ENCODE measurements at places on chromosomes 2 and 18.

DNA sequence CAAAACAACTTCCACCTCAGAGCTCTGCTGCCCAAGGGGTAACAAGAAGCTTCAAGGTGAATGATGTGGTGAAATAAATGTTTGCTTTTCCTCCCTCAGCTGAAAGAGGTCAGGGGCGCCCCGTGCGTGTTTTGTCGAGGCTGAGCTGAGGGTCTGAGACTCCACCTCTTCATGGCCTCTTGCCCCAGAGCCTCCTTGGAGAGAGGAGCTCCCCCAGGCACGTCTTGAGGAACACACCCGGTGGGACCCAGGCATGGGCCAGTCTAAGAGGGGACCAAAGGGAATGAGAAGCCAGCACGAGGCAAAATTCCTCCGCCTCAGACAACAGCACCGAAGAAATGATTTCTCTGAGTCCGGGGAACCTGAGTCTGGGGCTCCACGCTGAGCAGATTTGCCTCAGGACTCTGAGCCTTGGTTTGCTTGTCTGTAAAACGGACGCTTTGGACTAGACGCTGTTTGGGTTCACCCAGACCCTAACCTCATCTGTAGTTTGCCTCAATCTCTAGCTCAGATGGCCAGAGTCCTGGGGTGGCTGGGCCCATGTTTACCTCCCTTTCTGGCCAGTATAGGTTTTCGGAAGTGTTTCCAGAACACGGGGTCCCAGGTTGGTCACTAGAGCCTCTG, 56.4 kb upstream of the ODC1 start:
- no peak for DNase-seq

- DNase-seq = no peak
Observed at GRCh38 chr2:38290332-38290731, 86.7 kb downstream of the ATL2 start.

GRCh38 chr18:74194691-74195090, 46.4 kb downstream of the TIMM21 start:
- no peak for DNase-seq

DNA sequence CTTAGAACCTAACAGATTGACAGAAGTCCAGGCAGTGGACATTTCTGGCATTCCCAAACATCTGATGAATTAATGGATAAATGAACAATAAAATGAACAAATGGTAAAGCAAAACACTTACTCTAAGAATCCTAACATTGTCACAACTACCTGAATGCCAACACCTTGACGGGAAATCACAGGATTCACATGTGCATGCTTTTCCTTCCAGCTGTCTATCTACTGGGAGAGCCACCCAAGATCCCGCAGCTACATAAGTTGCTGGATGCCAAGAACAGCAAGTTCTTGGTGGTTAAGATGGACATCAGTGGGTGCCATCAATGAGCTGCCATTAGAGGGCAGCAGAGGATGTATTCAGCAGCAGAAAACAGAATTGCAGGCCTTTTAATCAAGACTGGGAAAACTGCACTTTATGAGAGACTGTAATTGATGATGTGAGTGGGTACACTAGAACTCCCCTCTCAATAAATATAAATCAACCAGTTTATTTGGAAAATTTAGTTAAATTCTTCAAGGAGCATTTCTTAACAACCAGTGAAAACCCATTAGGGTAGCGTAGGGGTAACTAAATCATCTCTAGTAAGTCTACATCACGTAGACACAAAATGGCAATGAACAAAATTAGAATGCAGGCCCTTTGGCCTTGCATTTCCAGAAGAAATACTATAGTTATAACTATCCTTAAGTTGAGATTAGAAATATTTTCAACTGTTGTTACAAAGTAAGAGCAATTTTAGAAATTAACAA, 45.6 kb downstream of the SESTD1 start:
- DNase-seq = peak; percentile 3

- no peak for DNase-seq
Observed at GRCh38 chr2:66437109-66437690, 2.3 kb downstream of the MEIS1 start.

DNA sequence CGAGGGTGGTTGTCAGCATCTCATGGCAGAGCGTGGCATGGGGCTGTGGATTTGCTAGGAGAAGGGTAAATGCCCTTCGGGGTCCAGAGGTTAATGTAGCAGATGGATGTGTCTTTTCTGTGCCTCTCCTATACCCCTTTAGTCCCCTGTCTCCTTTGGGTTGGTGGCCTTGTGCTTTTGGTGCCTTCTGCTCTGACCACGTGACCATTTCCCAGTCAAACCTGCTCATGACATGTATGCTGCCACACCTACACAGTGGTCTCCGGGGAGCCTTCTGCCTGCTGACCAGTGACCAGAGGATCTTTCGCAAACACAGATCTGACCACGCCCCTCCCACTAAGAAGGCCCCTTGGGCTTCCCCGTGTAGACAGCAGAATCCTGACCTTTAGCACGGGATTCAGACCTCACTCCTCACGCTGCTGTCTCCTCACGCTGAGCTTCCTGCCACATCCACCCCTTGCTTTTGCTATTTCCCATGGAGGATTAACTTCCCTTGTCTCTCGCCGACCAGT, 116.2 kb downstream of the ACOXL start:
- DNase-seq = no peak

- no peak for DNase-seq
Observed at GRCh38 chr2:113878743-113879142, 11.1 kb upstream of the ACTR3 start.

DNA sequence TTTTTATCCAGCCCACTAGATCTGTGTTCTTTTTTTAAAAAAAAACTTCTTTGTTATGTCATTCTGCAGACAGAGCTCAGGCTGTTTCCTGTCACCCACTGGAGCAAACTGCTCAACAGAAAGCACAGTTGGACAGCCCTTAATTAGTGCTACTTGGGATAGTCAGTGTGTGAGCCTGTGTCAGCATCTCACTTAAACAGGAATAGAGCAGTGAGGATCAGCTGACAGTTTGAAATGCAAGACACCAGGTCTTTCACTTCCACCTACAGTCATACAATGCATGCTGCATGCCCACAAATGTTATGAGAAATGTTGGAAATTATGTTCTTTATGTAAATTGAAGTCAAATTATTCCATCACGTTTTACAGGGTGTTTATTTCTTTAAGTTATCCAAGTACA, 174.9 kb downstream of the NR4A2 start:
- DNase-seq = no peak

GRCh38 chr18:49142216-49142615, 191.5 kb upstream of the SMAD7 start:
- no peak for DNase-seq

DNA sequence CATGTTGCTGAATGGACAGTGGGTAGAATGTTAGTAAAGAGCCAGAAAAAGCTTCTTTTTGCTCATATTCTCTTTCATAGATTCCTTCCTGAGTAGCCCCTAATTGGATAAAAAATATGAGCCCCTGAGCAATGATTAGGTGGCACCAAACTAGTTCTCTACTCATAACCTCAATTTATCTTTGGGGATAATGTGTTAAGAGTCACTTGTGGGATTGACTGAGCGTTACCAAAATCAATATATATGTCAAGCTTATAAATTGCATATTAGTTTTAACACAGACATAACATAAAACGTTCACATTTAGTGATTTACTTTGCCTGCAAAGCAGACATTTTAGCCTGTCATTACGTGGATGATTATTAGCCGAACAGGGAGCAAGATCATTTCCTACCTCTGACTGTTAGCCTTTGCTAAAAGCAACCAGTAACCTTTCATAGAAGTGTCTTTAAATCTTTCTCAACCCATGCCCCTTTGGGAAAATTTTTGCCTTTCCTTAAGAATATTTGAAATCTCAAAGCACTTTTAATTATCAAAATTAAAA, 85.4 kb downstream of the ARHGAP28 start:
- DNase-seq = no peak

DNA sequence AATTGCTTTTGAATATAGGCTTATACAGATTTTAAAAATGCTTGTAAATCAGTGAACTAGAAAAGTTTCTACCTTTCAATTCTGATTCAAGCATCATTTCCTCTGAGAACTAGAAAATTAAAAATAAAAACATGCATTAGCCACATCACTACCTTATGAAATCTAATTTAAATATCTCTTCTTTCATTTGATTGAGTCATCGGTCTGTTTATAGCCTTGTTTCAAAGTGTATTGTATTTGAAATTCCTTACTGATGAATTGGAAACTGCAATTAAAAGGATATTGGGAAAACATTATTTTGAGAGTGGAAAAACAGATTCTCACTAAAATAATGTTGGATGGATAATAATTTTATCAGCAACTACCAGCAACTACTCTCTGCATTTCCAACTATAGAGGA, 717.7 kb upstream of the FAM98A start:
- DNase-seq = no peak

DNA sequence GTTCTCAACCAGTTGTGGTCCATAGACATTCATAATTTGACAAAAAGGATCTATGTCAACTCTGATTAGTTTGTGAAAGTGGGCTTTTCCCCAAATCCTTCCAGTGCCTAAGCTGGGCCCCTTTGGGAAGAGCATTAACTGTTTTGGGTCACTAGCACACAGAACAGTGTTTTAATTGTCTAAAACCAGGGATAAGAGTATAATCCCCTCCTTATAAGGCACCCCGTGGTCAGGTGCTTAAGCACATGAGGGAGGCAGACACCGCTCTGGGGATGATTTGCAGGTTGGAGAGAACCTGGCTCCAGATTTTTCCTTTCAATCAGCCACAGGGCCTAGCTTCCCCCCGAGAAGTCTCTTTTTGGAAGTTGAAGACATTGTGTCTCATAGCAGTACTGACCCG, 53.6 kb upstream of the RFX8 start:
- no peak for DNase-seq

- no peak for DNase-seq
Observed at GRCh38 chr2:134189009-134189720, 64.7 kb upstream of the MGAT5 start.

DNA sequence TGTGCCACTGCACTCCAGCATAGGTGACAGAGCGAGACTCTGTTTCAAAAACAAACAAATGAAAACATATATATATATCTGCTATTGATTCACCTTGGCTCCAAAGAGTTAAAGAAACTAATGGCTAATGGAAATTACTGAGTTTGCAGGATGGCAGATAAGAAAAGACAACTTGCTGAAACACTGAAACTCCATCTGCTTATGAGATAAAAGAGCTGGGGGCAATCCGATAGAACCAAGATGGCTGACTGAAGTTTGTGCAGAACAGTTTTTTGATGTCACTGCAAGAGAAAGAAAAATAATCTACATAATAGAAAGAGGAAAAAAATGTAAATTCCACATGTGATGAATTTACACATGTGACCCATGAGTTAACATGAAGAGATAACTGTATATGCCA, 88.2 kb downstream of the LRATD1 start:
- no peak for DNase-seq

DNA sequence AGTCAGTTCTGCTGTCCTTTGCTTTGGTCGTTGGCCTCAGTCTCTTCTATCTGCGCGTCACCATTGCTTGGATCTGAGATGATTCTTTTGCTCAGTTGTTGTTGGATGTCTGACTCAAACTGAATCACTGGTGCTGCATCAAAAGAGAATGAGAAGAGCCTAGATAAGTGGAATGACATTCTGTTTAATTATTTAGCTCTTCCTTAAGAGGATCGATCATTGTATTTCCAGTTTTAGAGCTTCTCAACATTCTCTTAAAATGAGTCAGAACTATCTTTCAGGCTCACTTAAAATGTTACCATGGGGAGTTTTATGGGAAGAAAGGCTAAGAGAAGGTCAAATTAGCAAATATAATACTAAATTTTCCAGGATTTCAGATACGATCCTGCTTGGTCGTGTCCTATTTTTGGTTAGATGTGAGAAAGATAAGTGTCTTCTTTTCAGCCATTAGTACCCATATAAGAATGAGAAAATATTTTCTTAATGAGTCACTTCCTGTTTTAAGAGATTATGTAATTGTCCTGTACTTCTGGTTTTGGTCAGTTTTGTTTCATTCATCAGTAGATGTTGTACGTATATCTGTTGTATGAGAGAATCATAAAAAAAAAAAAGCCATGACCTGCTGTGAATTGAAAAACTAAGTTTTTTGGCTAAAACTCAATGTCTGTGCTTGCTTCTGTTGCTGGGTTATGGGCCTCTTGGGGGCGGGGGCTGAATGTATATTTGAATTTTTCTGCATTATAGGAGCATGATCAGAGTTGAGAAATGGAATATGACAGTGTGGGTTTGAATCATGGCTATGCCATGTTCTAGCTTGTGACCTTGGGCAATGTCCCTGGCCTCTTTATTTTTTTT, 31.6 kb upstream of the CASP10 start:
- DNase-seq = no peak

DNA sequence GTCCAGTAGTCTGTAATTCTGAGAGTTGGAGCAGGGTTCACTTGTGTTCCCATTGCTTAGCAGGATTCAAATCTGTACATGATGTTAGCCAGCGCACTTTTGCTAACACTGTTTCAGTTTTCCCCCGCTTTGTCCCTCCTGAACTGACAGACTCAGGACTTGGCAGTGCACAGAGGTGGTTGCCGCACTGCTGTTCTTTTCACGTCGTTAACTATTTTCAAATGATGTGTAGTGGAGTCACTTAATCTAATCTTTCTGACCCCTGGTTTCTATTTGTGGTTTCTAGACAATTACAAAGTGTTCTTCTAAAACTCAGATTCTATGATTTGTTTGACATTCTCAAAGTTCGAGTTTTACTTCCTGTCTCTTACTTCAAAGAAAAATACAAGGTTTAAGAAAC, 234.5 kb downstream of the RBM43 start:
- DNase-seq = no peak

DNA sequence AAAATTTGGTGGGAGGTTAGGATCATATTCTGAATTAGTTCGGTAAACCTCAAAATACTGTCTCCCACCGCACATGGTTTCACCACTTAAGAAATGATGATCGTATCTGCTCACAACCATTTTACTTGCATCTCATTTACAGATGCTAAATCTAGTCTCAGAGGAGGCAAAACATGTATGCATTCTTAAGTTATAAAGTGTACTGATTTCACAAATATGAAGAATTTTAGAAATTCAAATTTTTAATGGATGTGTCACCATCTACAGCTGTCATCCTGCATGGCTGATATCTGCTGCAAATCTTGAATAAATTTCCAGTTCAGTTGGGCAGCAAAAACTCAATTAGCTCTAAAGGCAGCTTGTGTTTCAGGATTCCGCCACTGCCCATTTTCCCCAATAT, 243.3 kb upstream of the KCNJ3 start:
- DNase-seq = no peak

GRCh38 chr2:169193618-169194017, 124.3 kb downstream of the DHRS9 start:
- no peak for DNase-seq

- no peak for DNase-seq
Observed at GRCh38 chr2:224063298-224063648, 24.2 kb upstream of the SERPINE2 start.

DNA sequence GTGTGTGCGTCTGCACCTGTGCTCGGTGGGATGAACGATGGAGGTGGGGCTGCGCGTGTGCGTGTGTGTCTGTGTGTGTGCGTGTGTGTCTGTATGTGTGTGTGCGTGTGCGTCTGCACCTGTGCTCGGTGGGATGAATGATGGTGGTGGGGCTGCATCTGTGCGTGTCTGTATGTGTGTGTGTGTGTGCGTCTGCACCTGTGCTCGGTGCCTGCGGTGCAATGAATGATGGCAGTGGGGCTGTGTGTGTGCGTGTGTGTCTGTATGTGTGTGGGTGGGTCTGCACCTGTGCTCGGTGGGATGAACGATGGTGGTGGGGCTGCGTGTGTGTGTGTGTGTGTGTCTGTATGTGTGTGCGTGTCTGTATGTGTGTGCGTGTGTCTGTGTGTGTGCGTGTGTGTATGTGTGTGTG, 48.5 kb upstream of the CTDP1 start:
- DNase-seq = no peak

Measured in stimulated activated CD4-positive, alpha-beta T cell treated with anti-CD3 and anti-CD28 coated beads, Interleukin-4, amount 100 ng/mL, for 48 hours (primary cell).